C1 segment of cervical spinal cord (tissue), 14 donors: ENCODE measurements at places on chromosomes 5 and 9.

- DNase-seq = no peak
These were observed 65.2 kb downstream of the MCCC2 start for GRCh38 chr5:71652349-71652748.

- no peak for DNase-seq
These were observed 666.4 kb upstream of the CTNND2 start for GRCh38 chr5:12570688-12571087.

DNA sequence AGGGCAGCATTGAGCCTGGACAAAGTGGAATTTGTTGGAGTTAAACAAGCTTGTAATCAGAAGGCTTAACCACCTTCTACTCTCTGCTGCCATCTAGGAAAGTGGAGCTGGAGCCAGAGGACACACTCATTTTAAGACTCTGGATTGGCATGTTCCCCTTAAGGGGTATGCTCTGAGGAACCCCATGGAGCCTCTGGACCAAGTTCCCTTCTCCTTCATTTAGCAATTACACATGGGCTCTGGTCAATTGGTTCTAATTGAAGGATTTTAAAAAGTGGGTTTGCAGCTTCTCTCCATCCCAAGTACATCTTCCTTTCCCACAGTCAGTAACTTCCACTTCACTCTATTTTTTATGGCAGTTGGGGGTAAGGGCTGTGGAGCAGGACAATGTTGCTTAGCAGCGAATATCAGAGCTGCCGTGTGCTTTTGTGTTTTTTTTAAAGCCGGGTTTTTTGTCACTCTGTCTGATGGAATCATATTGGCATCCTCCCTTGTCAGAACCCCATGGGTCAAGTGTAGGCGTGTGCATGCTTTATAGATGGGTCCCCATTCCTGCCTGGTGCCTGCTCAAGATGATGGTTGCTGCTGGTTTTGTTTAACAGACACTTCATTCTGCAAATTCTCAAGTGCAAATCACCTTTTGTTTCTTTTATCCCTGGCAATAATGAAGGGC, 330.7 kb upstream of the ADAMTSL1 start:
- no peak for DNase-seq

DNA sequence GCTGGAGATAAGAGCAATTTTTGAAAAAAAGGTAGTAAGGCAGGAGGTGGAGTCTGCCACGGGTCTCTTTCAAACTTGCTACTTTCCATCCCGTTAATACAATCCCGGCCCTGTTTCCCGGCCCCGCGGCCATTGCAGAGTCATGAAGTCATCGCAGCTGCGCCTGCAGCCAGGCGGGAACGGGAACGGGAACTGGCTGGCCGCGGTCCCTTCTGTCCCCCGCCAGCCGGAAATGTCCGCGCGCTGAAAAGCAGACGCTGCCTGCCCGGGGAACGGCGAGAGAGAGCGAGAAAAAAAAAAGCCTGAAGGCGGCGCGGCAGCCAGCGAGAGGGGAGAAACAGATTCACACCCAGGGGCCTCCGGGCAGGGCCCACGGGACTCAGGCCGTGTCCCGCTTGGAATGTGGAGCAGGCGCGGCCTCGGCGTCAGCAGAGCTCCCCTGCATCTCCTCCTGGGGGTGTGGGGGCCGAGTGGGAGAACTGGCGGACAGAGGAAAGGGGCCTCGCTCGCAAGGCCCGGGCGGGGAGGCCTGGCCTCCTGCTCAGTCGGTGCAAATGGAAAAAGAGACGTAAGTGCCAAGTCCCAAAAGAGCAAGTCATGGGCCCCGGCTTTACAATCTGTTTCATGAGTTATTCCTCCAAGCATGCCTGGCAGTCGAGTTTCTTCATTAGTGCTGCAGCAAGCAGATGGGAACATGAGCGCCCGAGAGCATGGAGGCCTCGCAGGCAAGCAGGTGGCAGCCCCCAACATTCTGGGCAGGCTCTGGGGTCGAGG, 201.2 kb upstream of the GAS1 start:
- peak; percentile 62 for DNase-seq

DNA sequence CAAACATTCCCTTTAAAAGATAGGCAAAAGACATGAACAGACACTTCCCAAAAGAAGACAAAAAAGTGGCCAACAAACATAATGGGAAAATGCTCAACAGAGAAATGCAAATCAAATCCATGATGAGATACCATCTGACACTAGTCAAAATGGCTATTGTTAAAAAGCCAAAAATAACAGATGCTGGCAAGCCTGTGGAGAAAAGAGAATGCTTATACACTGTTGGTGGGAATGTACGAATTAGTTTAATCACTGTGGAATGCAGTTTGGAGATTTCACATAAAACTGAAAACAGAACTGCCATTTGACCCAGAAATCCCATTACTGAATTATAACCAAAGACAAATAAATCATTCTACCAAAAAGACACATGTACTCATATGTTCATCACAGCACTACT, 58.3 kb upstream of the WDR41 start:
- DNase-seq = no peak

DNA sequence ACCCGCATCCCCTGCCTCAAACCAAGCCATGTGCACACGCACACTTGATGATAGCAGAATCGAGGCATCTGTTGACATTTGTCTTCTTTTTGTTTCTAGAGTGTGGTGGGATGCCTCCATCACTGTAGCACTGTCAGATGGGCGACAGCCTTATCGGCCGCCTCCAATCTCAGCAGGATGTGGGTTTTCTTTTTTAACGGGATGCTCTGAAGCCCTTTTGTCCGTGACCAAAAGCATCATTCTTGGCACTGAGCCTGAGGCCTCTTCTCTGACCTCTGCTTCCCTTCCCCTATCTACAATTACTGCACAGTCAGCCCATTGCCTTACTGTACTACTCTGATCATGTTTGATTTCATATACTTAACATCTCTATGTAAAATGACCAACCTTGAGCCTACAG, 78.3 kb downstream of the LMNB1 start:
- DNase-seq = no peak

- no peak for DNase-seq
These were observed 19.9 kb upstream of the ANGPTL2 start for GRCh38 chr9:127142291-127142690.
